ENCODE measurements at places on chromosomes 2 and 18. TPM values are rescaled to one million over a fixed set of nuclear protein-coding genes. Genes with fewer than 3 reads are reported as not detected.

The KIAA2012 gene
- total RNA-seq: not detected

The ITGB6 gene
- total RNA-seq: 0.05 TPM

- DNase-seq: no peak
These were observed 26.9 kb downstream of the C18orf63 start for GRCh38 chr18:74342416-74343043.

DNA sequence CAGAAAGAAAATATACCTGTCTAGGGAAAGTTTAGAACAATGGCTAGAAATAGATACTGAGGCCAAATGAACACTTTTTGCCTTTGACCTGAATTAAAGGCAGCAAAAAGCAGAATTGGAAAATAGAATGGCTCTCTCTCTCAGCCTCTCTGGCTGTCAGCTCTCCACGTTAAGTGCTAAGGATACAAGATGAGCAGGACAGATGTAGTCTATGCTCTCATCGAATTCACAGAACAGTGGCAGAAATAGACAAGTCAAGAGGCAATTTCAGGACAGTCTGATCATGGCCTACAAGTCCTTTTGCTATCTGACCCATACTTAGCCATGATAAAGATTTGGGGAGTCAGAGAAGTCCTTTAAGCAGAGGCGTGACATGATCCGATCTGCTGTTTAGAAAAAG is 120.2 kb upstream of the CREB1 start:
- no peak for DNase-seq

- peak; percentile 97 for DNase-seq
These were observed at the start of gene RANBP2 for GRCh38 chr2:108719149-108720044. Gene RANBP2 (plus strand): TSS chr2:108719482. CDS start chr2:108719607, 125 bp downstream.

DNA sequence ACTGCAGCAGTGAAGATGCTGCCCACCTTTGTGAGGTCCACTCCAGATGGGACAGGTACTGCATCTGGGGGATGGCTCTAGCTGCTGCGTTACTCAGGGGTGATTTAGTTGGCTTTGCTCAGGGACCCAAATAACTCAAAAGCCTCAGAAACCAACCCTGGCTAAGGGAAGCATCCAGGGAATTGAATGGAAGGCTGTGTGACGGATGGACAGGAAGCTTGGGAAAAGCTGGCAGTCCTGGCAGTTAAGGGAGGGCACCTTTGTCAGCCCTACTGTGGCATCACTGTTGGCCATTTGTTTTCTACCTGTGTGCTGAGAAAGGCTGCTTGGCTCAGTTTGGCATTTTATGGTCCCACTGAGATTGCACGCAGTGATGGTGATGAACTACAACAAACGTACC is 20.5 kb downstream of the HK2 start:
- no peak for DNase-seq
